Aorta (tissue), 5 donors: ENCODE measurements at places on chromosomes 5 and 9.

- DNase-seq: no peak
Measured at GRCh38 chr5:82664732-82665131, 386.6 kb upstream of the RPS23 start.

- DNase-seq: peak; percentile 99
Measured at GRCh38 chr5:157731272-157732129, at the start of gene THG1L. Gene THG1L (plus strand): TSS chr5:157731420. CDS start chr5:157731441, 21 bp downstream.

DNA sequence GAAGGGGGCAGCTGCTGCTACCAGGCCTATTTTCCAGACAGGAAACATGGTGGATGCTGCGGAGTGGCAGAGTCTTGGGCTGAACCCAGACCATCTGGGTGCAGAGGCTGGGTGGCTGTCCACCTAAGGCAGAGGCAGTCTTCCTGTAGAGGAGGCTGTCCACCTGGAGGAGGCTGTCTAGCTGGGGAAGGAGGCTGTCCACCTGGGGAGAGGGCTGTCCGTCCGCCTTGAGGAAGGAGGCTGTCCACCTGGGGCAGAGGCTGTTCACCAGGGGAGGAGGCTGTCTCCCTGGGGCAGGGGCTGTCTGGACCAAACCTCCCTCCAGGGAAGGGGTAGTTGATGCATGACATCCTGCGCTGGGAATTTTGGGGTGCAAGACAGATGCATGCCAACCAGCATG lies 39.2 kb upstream of the BARHL1 start:
- peak; percentile 14 for DNase-seq

GRCh38 chr5:75006865-75007822 lies 45.2 kb downstream of the GCNT4 start:
- no peak for DNase-seq
